Central memory CD4-positive, alpha-beta T cell (primary cell): ENCODE measurements at places on chromosomes 11 and 22.
A peak's percentile ranks its signal among the peaks of the same experiment; 100 is the strongest.

- DNase-seq: no peak
Observed at GRCh38 chr22:48001101-48001500, 1238.7 kb downstream of the TBC1D22A start.

DNA sequence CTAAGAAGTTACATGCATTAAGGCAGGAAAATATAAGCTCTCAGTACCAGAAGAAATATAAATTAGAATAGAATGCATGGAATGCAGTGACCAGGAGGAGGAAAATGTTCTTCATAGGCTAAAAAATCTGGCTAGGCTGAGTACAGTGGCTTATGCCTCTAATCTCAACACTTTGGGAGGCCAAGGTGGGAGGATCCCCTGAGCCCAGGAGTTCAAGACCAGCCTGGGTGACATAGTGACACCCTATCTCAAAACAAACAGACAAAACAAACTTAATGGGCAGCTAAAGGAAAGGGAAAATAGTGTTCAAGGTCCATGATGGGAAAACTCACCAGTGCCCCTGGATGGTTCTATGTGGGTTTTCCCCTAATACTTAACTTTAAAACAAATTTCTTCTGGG is 78.3 kb upstream of the RASSF10 start:
- no peak for DNase-seq

DNA sequence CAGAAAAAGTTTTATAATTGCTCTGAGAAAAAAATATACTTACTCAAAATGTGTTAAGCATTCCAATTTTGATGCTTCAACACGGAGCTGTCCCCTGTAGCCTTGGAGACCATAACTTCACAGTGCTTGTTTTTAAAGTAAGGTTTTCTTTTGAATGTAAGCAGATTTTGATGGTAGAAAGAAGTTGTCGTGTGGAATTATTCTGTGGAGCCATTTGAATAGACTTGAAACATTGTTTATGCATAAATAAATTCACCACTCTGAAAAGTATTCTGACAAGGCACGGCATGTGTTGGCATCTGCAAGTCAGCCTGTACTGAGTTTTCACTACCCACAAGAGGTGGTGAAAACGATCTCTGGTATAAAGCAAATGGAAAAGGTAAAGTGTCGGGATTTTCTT is 115.5 kb downstream of the UVRAG start:
- no peak for DNase-seq

DNA sequence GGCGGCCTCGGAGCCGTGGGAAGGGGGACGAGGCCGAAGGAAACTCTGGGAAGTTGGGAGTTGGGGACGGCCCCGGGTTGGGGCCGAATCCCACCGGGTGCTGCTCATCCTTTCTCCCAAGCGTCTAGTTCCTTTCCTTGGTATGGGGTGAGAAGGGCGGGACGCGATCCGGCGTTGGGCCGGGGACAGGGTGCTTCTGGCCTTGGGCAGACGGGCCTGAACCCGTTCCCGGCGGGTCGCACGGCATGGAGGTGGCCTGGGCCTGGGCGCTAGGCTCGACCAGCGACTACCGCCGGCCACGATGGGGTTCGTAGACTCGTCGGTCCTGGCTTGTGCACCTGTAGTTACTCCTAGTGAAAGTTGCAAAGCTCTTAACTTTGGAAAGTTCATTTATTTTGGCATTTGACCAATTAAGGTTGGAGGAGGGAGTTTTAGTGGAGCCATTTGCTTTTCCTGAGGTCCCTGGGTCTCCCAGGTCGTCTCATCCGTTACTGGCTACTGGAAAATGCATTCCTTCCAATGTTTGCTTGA is 1.0 kb downstream of the SYT9 start:
- DNase-seq: no peak

DNA sequence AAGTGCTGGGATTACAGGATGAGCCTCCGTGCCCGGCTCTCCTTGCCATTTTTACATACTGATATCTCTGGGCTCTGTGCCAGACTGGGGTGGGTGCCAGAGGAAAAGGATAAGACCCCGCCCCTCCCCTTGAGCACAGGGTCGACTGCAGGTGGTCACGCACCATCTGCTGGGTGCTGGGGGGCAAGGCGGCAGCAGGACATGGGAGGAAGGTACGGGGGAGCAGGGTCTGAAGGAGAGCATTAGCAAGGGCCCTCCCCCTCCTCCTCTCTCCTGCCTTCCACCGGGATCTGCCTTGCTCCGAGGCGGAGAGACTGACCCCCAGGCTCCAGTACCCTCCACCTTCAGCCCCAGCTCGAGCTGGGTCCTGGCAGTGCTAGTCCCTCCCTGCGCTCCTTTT is 9.7 kb upstream of the PGA3 start:
- no peak for DNase-seq

DNA sequence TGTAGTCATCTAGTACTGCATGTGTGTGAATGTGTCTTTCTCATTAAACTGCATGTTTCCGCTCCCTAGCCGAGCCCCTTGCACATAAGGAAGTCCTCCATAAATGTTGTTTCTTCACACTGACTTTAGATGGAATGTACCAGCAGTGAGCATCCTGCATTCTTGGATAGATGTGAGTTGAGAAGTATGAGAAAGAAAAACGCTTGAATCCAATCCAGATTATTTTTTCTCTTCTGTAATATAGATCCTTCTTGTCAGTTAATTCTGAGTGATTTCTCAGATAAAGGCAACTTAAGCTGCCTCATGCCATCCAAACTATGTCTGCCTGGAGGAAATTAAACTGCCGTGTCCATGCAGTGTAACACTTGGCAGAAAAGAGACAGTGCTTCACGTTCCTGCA is 268.1 kb upstream of the ISX start:
- DNase-seq: no peak

DNA sequence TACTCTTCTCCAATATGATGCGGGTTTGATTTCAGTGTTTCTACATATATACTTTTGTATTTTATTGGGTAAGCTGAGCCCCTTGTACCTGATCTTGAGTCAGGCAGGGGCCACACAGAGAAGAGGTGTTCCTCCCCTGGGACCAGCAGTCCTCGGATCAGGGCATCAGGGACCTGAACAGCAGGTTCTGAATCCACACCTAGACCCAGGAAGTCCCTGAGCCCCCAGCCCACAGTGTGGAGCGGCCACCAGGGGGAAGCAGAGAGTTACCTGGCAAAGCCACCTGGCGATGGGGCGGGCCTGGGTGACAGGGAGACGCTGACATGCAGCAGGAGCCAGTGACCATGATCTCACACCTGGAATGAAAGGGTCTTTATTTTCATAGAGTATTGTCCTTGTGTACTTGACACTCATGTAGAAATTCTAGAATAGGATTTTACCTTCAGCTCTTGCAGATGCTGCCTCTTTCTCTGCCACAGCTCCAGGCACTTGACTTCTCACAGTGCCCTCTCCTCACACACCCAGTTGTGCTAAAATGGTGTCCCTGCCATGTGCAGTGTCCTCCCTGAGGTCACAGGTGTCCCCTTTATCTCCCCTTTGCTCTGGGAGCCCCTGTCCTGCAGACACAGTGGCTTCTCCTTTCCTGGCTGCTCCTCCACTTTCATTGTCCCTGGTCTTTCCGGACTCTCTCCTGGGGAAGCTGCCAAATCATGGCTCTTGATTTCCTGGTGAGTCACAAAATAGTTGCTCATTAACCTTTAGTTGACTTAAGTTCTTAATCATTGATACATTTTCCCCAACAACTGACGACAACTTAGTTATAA is 48.5 kb downstream of the GGTLC2 start:
- peak; percentile 45 for DNase-seq

- no peak for DNase-seq
Observed at GRCh38 chr22:28424427-28425080, 255.1 kb downstream of the TTC28 start.

- DNase-seq: no peak
Observed at GRCh38 chr22:20433191-20433590, 4.4 kb downstream of the SCARF2 start.

DNA sequence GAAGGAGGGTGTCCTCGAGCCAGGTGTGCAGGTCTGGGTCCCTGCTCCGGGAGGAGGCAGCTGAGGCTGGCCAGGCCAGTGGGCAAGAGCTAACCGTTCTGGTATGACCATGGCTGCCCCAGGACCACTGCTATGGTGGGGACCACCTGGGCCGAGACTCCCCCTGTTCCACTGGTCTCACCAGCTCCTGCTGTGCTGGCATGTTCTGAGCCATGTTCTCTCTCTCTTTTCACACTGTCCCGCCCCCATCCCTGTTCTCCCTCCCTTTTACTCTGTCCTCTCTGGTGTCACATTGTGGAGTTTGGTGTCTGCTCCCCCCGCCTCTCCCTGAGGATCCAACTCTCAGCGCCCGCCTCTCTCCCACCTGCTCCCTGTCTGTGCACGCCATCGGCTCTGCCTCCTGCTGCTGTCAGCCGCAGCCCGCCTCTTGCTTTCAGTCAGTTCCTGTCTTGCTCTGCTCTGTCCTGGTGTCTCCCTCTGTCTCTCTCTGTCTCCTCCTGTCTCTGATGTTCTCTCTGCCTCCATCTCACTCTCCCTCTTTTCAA is 66.4 kb downstream of the LRRC32 start:
- no peak for DNase-seq

DNA sequence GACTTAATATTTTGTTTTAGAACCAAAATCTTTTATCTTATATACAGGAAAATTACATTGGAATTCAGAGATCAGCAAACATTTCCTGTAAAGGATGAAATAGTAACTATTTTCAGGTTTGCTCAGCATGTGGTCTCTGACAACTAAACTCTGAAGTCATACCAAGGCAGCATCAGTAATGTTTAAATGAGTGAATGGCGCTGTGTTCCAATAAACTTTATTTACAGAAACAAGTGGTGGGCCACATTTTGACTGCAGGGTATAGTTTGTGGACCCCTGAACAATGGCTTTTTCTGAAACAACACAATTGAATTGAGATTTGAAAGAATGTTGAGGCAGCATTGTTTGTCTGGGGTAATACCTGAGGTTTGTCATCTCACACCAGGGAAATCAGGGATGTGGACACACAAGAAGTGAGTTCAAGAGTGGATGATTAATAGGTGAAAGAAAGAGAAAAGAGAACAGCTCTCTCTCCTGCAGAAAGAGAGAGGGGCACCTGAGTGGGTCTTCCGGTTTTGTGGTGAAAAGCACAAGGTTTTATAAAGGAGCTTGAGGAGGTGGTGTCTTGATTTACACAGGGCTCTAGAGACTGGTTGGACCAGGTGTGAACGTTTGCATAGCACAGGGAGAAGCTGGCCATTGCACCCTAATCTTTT is 113.5 kb upstream of the VPREB1 start:
- DNase-seq: no peak

DNA sequence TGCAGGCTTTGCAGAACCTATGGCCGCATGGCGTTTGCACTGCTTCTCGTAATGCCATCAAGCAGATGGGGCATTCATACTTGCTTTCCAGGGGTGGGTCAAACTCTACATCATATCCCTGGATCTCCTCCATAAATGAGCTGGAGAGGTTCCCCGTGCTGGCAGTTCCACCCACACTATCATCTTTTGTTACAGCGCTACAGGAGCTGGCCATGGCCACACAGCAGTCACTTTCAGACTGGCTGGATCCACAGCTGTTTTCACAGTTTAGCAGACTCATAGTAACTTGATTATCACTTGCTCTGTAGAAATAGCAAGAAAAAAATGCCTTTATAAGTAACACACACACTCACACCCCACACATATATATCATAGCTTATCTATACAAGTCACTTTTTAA is 8.8 kb downstream of the TRAF6 start:
- no peak for DNase-seq

DNA sequence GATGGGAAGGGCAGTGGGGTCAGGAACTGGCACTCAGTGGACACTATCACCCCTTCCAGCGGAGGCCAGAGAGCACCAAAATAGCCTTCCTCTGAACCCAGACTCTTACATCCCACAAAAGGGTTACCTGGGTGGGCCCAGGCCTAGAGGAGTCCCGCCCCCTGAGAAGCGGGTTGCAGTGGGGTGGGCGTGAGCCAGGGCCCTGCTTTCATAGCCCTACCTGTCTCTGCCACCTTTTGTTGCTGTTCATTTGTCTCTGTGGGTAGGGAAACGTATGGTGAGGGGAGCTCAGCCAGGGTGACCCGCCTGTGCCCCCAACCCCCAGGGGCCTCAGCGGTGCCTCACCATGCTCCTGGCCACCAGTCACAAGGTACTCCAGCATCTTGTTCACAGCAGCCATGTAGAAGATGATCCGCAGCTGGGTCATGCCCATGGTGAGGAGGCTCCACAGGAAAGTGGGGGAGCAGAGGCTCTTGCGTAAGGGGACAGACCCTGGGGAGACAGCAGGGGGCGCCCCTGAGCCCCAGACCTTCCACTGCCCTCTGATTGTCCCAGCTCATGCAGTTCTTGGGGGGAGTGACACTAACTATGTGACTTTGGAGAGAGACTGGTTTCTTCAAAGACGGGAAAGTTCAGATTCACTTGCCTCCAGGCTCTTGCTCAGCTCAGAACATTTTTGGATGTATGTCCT is 24.0 kb downstream of the SLC43A1 start:
- peak; percentile 28 for DNase-seq

DNA sequence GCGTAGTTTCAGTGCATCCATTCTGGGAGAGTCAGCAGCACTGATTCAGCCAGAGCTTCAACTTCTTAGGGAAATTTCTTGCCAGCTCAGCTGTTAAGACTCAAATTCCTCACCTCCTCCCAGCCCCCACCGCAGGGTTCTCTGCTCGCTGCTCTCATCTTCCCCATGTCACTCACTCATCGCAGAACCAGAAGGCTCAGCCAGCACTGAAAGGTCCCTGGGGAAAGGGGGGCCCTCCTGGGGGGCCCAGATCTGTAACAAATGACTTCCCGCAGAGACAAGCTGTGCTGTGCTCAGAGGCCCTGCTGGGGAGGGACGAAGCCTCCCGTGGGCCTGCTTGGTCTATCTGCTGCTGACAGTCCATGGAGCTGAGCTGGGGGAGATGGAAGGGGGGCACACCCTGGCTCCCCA is 220.6 kb downstream of the NTM start:
- DNase-seq: no peak

GRCh38 chr11:89477175-89477574 is 14.0 kb downstream of the NOX4 start:
- DNase-seq: no peak

- no peak for DNase-seq
Observed at GRCh38 chr22:39722501-39722900, 151.9 kb downstream of the CACNA1I start.

- DNase-seq: no peak
Observed at GRCh38 chr11:57777969-57778317, 16.3 kb downstream of the CTNND1 start.

DNA sequence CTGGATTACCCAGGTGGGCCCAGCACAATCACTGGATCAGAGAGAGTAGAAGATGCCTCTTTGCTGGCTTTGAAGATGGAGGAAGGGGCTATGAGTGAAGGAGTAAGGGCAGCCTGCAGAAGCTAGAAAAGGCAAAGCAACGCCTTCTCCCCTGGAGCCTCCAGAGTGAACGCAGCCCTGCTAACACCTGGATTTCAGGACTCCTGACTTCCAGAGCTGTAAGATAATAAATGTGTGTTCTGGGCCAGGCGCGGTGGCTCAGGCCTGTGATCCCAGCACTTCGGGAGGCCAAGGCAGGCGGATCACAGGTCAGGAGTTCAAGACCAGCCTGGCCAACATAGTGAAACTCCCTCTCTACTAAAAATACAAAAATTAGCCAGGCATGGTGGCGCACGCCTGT is 102.4 kb downstream of the MORC2 start:
- DNase-seq: no peak

GRCh38 chr11:125494974-125495725 is 915 bp downstream of the FEZ1 start:
- DNase-seq: no peak
